ENCODE measurements at places on chromosomes 7 and 10. TPM values are rescaled to one million over a fixed set of nuclear protein-coding genes. Genes with fewer than 3 reads are reported as not detected.
A peak's percentile ranks its signal among the peaks of the same experiment; 100 is the strongest.

- DNase-seq = no peak
Observed at GRCh38 chr10:104892879-104893617, 252.0 kb downstream of the SORCS3 start.

GRCh38 chr7:111393011-111393754 lies 169.1 kb downstream of the IMMP2L start:
- DNase-seq = no peak

GRCh38 chr7:41592794-41593193 lies 110.1 kb downstream of the INHBA start:
- no peak for DNase-seq

DNA sequence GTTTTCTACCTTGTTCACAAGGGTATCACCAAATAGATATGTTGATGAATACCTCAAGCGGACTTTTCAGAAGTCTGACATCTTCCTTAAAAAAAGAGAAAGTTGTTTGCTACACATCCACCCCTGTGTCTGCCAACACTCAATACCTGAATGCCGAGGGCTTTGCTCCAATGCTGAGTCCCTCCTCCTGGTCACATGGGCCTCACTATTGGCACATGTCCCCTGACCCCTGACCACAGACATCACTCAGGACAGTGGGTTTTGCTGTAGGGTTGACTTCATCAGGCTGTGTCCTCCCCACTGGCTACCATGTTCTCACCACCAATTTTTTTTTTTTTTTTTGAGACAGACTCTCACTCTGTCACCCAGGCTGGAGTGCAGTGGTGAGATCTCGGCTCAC lies 76.4 kb downstream of the OSBPL3 start:
- no peak for DNase-seq

- peak; percentile 25 for DNase-seq
Observed at GRCh38 chr7:131370523-131370968, 42.9 kb downstream of the MKLN1 start.

DNA sequence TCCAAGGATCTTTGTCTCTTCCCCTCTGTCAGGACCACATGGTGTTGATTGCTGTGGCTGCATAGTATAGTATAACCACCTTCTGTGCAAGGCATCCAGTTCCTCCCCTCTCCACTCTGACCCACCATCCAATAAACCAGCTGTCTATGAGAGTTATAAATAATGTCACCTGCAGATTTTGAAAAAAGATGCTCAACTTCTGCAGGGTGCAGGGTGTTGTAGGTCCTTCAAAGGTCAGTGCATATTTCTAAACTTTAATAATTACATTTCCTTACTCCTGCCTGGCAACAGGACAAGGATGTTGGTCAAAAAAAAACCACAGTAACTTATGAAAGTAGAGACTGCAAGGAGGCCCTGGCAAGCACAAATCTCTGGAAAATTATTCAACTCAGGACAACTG lies 166.2 kb downstream of the PKD1L1 start:
- no peak for DNase-seq

DNA sequence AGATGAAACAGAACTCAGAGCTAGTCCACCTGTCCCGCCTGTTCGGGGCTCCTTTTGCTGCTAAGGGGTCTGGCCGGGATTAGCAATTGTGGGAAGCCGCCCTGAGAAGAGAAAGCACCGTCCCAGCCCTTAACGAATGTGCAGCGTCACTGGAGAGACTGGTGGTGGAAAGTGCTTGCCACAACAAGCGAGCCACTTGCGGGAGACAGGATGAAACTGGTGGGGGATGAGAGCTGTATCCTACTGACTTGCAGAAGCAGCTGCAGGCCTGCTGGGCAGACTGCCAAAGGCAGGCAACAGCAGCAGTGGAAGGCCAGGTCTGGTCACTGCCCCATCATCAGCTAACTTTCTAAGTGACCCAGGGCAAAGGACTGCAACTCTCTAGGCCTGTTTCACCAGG lies 95.4 kb downstream of the FAM53B start:
- peak; percentile 12 for DNase-seq

GRCh38 chr10:13939391-13939790 lies 352.6 kb downstream of the PRPF18 start:
- no peak for DNase-seq

DNA sequence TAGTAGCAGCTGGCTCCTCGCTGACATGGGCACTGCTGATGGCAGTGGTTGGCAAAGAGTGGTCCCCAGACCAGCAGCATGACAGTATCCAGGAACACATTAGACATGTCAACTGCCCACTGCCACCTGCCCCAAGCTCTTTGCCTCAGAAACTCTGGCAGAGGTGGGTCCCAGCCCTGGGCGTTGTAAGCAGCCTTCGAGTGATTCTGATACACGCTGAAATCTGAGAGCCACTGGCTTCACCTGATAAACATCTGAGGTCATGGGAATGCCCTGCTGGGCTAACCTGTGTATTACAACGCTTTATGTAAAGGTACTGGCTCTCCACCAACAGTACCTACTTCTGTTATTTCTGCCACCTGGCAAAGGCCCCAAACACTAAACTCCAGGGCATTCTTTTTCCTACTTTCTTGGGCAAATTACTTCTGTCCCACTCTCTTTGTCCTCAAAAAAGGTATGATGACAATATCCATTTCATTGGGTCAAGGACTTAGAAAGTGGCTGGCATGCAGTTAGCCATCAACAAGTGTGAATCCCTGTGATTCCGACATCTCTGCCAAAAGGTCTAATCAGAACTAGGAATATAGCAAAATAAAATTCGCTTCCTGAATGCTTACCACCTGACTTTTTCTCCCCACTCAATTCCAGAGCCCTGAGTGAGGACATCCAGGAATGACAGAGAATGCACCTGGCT lies 9.2 kb downstream of the SGMS1 start:
- DNase-seq = no peak

- DNase-seq = peak; percentile 25
Observed at GRCh38 chr7:46385662-46386309, 464.7 kb upstream of the IGFBP3 start.

C10orf105 gene
- total RNA-seq = not detected

PPP1R3C gene
- 1.8 TPM for total RNA-seq

LYZL2 gene
- total RNA-seq = not detected

PIP4K2A gene
- 23.6 TPM for total RNA-seq

ZC3HAV1 gene
- total RNA-seq = 43.4 TPM

KIAA1549 gene
- 5.8 TPM for total RNA-seq

Measured in kidney epithelial cell (primary cell).